ENCODE measurements at places on chromosomes 3 and 15.

DNA sequence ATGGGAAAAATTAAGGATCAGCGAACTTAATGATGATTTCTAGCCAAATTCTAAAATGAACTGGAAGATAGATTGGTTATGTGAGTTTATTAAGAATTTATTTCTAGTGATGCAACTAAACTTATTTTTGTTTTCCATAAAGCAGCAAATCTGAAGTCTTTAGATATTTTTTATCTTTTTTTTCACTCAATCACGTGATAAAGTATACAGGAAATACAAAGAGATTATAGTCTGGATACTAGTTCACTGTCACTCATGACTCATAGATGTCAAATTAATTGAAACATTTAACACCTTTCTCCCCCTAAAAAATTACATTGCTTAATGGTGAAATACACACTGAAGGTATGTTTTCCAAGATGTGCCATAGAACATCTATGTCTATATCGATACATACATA, 416.9 kb downstream of the TUSC7 start:
- DNase-seq = no peak

- DNase-seq = no peak
These were observed 237.6 kb downstream of the RAP2B start for GRCh38 chr3:153399636-153400035.

DNA sequence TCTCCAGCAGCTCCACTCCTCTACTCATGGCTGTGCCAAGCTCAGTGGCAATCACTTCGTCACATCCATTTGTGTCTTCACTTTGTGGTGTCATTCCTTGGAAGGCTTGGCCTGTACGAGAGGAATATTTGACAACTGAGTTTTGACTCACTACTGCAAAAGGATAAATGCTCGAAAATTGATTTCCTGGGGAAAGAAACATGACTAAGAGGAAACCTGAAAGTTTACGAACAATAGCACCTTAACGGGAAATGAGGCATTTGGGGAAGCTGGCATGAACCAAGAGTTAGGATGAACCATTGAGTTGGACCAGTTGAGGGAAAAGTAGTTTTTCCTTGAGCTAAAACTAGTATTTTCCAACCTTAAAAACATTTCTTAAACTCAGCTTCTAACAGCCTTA, 74.2 kb upstream of the ABHD17C start:
- DNase-seq = no peak

DNA sequence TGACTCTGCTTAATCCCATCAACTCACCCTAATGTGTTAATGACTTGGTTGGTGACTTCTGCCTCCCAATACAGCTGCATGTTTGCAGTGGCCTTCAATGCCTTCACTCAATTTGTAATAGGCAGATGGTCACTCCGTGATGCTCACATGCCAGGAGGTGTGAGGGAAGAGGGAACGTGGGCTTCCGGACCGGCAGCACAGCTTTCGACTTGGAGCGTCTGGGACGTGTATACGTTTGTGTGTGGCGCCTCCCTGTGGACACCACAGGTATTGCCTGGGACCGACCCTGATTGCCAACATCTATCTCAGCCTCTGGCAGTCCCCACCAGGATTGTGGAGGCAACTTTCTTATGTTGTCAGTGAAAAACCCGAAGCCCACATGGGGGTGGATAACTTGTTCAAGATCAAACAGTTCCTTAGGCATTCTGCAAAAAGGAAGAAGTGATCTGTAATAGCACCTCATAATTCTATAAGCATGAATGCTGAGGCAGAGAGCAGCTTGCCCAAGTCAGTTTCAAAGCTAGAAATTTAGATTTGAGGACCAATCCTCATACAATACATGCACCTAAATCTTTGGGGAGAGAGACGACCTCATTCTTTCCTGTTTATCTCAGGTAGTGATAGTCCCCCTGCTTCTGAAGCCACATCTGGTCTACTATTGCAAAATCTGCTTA, 16.9 kb downstream of the MRPL46 start:
- DNase-seq = no peak

DNA sequence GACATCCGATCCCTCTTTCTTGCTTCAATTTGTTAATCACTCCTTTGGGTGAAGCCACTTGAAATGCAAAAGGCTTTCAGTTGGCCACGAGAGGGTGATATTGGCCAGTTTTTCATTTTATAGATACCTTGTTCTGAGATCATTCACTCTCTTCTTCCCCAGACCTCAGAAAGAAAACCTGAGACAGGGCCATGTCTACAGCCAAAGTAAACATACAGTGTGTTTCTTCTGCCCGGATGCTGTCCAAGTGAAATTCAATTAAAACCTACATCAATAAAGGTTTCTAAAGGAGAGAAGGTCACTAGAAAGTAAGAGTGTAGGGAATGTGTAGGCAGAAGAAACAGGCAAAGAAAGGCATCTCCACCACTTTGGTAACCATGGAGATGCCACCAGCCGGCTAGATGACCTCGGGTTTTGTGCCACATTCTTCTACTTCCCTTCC, 39.5 kb upstream of the FMN1 start:
- peak; percentile 27 for DNase-seq

DNA sequence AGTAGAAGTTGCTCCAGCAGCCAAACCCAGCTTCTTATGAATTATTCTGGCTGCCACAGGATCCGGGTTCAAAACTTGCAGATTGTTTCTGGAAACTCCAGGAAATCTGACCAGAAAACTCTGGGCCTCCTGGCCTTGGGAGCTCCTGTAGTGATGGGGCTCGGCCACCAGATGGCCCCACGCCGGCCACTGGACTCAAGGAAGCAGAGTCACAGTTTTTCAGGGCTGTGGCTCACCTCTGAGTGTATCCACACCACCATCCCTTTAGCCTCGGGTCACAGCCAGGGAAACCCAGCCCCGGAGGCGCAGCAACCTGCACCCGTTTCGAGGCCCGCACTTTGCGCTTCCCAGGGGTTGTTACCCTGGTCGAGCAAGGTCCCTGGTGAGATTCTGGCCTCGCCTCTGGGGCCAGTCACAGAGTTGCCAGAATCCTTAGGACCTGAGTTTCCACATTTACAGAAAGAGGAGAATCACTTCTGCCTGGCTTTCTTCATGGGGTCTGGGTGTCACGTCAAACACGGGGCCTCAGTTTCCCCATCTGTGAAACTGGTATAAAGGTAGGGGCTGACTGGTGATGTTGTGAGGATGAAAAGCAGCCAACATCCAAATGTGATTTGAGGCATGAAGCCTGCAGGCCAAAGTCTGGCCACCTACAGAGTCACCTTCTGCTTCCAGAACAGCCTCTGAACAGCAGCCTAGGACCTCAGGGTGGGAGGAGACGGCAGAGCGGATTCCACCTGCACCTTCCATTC, 53.5 kb upstream of the LCTL start:
- no peak for DNase-seq

- DNase-seq = peak; percentile 5
These were observed 48.5 kb downstream of the CHCHD6 start for GRCh38 chr3:126752303-126753190.

GRCh38 chr3:151864423-151865101, 8.9 kb upstream of the SUCNR1 start:
- no peak for DNase-seq

DNA sequence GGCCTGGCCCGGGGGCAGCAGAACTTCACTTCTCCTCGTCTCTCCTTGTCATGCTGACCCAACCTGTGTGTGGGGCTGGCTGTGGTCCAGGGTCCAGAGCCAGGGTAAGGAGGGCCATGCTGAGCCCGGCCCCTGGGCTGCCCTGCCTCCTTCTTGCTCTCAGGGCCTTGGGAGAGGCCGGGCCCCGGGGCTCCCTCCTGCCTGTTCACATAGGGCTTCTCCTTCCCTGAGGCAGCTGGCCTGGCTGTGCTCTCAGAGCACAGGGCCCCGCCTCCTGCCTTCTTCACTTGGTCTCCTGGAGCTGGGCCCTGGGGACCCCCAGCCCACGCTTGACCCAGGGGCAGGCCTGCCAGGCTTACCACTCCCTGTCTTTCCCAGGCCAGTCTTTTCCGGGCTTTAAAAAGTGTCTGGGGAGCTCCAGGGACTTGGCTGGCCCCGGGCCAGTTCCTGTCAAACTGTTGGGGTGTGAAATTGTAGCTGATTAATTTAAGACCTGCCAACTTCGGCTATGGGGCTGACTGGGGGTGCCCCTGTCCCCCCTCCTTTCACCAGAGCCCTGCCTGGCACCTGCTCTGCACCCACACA, 11.8 kb downstream of the PLXNA1 start:
- no peak for DNase-seq

GRCh38 chr3:64741341-64741740, 53.5 kb upstream of the ADAMTS9 start:
- DNase-seq = no peak

GRCh38 chr15:44325568-44325967, 37.0 kb downstream of the GOLM2 start:
- no peak for DNase-seq

DNA sequence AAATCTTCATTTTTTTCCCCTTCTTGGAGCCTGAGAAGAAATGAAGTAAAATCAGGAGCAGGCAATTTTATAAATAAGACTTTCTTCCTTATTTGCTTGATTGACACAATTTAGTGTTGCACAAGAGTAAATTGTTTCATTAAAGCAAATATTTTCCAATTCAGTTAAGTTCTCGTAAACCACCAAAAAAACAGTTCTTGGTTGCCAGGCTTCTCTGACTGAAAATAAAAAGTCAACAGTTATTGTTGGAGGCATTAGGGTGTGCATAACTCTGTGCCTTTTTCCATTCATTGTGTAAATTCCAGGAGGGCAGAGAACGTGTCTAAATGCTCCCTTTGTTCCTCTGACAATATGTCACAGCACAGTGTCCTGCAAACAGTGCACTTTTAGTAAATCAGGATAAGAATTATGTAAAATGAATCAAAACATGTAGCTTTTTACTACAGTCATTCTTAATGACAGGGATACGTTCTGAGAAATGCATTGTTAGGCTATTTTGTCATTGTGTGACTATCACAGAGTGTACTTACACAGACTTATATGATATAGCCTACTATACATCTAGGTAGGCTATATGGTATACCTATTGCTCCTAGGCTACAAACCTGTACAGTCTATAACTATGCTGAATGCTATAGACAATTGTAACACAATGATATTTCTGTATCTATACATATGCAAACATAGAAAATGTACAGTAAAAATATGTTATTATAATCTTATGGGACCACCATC, at the start of gene CP:
Gene CP (minus strand): TSS at position 47 of the 735 bp plus-strand sequence. CDS start 37 bp downstream, at position 10.
- DNase-seq = no peak

GRCh38 chr3:160685144-160685766, 8.3 kb downstream of the ARL14 start:
- DNase-seq = no peak

GRCh38 chr3:130276203-130276803, 69.2 kb upstream of the COL6A5 start:
- DNase-seq = peak; percentile 1

GRCh38 chr3:21372316-21372715, 378.7 kb downstream of the ZNF385D start:
- DNase-seq = no peak

- no peak for DNase-seq
These were observed 4.0 kb upstream of the LMCD1 start for GRCh38 chr3:8497582-8497981.

DNA sequence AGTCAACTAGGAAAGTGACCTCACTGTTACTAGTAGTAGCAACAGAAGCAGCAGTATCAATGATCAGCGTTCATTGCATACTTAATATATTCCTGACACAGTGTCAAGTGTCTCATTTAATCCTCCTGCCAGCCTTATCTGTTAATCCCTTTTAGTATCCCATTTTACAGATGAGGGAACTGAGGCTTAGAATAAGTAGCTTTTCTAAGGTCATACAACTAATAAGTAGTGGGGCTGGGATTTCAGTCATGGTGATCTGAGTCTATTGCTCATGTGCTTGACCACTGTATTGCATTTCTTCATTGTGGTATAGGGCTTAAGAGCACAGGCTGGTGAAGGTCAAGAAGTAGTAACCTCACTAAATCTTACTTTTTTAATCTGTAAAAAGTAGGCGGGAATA, 233.6 kb downstream of the PTPRG start:
- DNase-seq = no peak

- DNase-seq = no peak
These were observed 149.1 kb downstream of the CTNNB1 start for GRCh38 chr3:41348401-41348800.

DNA sequence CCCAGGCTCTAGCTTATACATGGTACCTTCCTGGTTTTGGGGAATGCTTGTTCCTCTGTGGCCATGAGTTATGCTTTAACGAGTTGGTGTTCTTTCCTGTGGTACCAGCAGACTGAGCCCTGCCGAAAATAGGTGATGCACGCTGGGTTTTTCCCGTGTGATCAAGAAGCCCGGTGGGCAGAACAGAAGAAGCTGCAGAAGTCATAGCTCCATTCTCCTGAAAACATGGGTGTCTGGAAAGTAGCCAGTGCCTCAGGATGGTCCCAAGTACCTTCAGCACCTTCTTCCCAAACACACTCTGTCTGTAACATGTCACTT, 25.2 kb downstream of the MAPKBP1 start:
- DNase-seq = no peak

DNA sequence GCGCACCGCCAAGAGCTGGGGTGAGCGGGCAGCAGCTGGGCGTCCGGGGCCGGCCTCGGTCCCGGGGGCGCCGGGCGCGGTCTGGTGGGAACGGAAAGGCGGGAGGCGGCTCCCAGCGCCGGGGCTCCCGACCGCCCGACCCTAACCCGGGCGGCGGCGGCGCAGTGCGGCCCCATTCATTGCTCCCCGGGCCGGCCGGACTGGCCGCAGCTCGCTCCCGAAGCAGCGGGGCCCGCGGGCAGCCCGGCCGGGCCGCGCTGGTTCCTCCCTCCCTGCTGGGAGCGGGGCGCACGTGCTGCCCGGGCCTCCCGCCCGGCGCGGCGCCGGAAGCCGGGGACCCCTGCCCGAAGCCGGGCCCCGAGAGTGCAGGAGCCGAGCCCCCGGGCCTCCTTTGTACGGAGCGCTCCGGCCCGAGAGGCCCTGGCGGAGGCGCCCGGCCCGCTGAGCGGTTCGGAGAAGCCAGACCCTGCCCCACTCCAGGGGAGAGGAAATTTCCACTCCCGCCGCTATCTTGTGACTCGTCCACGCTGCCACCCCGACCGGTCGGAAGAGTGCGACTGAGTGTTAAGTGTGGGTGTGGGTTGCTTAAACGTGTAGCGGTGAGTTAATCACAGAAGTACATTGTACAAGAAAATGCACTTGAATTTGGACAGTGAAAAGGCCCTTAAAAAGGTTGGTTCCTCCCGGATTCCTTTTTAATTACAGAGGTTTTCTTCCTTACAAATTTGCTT, 613 bp downstream of the ATP1B3 start:
- DNase-seq = peak; percentile 14

DNA sequence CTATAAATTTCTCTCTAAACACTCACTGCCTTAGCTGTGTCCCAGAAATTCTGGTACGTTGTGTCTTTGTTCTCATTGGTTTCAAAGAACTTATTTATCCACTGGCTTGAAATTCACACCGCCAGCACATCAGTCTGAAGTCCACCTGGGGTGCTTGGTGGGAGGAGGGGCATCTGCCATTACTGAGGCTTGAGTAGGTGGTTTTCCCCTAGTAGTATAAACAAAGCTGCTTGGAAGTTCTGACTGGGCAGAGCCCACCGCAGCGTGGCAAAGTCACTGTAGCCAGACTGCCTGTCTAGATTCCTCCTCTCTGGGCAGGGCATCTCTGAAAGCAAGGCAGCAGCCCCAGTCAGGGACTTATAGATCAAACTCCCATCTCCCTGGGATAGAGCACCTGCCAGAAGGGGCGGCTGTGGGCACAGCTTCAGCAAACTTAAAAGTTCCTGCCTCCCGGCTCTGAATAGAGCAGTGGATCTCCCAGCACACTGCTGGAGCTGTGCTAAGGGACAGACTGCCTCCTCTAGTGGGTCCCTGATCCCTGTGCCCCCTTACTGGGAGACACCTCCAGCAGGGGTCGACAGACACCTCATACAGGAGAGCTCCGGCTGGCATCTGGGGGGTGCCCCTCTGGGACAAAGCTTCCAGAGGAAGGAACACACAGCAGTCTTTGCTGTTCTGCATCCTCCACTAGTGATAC, 114.1 kb downstream of the SUCLG2 start:
- DNase-seq = no peak

- no peak for DNase-seq
These were observed 44.4 kb upstream of the PSMD6 start for GRCh38 chr3:64067506-64068346.
